ENCODE measurements at places on chromosomes 3 and 15.

DNA sequence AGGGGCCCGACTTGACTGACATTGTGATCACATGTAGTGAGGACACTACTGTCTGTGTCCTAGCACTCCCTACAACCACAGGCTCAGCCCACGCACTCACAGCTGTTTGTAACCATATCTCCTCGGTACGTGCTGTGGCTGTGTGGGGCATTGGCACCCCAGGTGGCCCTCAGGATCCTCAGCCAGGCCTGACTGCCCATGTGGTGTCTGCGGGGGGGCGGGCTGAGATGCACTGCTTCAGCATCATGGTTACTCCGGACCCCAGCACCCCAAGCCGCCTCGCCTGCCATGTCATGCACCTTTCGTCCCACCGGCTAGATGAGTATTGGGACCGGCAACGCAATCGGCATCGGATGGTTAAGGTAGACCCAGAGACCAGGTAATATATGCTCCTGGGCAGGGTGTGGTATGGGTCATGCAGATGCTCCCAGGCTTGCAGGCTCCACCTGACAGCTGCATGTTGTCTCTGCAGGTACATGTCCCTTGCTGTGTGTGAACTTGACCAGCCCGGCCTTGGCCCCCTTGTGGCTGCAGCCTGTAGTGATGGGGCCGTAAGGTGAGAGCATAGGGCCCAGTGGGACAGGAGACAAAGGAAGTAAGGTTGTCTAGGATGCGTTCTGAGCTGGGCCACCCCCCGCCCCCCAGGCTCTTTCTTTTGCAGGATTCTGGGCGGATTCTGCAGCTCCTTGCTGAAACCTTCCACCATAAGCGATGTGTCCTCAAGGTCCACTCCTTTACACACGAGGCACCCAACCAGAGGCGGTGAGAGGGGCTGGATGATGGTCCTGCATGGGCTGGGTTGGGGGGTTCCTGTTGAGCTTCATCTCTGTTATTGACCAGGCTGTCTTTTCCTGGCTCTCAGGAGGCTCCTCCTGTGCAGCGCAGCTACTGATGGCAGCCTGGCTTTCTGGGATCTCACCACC, 4.4 kb downstream of the DALRD3 start:
- no peak for DNase-seq

DNA sequence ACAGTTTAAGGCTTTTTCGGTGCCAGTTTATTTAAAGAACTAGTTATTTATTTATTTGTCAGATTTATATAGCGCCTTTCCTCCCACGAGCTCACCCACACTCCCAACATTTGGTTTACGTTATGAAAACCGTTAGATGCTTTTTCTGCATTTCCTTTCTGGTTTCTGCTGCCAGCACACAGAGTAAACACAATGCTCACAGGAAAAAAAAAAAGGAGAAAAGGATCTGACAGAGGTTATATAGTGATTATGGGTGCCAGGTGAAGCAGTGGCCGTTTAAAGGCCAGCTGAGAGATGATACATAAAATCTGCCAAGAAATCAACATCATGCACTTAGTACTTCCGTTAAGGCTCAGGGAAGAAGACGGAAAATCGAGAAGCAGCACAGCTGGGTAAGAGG, 37.9 kb downstream of the ETV5 start:
- no peak for DNase-seq

DNA sequence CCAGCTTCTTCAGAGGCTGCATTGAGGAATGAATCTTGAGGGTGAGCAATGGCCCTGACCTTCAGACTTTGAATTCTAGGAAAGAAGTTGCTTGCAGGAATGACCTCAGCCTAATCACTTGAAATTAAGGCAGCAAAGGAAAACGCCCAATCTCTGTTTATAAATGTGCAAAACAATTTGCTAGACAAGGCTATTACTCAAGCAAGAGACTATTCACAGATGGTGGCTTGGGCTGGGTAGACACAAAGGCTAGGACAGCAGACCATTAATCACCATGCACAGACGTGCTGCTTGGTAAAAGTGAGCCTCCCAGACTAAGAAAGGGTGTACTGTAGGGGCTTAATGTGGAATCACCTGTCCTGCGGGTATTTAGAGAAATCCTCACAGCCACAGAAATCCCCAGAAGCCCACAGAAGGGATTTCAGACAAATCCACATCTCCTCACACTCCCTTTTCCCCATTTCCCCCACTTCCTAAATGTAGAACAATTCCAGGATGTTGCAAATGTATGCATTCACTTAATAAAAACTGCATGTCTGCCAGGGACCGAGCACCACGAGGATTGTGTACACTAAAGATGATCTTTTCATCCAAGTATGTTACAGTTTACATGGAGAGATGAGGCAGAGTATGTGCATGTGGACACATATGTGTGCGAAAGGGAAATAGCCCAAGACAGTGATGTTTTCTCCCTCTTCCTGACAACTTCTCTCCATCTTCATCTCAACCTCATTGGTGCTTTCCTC, 259.5 kb downstream of the THSD4 start:
- DNase-seq, result no peak

- DNase-seq, result peak; percentile 88
Measured at GRCh38 chr3:185693985-185694653, 108.0 kb downstream of the SENP2 start.

DNA sequence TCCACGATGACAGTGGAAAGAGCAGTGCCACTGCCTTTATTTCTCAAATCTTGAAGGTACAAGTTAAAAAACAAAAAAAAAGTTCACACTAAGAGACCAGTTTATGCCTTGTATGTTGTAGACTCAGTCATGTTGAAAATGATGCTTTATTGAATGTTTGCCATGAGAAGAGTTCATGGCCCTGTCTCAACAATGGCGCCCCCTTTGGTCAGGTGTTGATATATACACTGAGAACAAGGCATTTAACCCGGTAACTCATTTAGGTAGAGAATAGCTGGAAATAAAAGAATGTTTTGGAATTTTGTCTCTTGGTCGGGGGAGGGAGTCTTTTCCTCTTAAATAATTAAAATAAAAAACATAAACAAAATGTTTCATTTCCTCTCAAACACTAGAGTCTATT, 145.6 kb upstream of the SLC2A2 start:
- no peak for DNase-seq

- DNase-seq, result no peak
Measured at GRCh38 chr3:159899166-159899565, 89.5 kb upstream of the IL12A start.

DNA sequence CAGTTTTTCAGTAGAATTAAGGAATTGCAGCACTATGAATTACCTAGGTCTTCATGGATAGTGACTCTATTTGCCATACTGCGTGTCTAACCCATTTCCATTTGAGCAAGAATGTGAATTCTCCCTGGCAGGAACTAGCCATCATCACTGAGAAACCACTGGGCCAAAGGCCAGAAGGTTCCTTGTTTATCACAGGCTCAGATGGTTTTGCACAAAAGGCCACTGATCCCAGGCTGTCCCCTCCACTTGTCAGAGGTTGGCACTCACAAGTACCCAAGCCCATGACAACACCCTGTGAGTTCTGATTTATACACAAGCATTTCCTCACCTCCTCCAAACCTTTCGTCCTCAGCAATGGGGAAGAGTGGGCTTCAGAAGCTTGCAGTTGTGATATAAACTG, 131.8 kb downstream of the FOXB1 start:
- no peak for DNase-seq

DNA sequence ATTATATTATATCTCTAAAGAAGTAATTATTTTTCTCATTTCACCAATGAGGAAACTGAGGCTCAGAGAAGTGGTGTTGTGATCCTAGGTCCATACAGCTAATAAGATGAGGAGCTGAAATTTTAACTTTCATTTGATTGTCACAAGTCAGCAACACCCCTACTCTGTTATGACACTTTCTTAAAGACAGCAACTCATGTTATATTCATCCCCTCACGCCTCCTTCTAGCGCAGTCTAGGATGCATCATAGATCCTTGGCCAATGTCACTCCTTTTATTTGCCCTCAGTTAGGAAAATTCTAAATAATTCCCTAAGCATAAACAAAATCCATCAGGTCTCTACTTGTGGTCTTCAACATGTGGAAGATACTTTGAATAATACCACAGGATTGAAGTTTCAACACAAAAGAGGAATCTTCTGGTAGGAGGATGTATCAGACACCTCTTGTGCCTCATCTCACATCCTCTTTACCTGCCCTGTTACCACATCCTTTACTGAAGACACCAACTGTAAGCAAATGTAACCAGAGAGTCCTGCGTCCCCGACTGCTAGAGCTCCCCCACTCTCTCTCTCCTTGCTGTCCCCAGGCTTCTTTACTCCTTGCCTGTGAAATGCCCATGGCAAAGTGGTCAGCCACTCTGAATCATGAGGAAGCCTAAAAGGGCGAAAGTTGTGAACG, 53.7 kb downstream of the TRIM42 start:
- DNase-seq, result no peak

- no peak for DNase-seq
Measured at GRCh38 chr15:94972314-94972713, 741.0 kb downstream of the MCTP2 start.

DNA sequence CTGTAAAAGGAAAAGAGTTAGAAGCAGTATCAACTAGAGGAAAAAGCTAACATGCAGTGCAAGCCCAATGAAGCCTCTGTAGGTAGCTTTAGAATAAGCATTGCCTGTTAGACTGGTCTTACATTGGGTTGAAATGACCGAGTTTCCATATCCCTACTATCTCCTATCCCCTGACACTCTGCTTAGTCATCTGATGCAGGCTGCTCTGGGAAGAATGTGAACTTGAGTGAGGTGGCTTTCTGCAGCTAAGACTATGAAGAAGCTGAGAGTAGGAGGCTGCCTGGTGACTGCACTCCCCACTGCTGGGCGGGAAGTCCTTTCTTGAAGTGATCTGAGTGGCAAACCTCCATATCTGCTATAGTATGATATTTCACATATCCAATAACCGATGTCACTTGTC, 64.7 kb downstream of the OXSM start:
- peak; percentile 50 for DNase-seq

DNA sequence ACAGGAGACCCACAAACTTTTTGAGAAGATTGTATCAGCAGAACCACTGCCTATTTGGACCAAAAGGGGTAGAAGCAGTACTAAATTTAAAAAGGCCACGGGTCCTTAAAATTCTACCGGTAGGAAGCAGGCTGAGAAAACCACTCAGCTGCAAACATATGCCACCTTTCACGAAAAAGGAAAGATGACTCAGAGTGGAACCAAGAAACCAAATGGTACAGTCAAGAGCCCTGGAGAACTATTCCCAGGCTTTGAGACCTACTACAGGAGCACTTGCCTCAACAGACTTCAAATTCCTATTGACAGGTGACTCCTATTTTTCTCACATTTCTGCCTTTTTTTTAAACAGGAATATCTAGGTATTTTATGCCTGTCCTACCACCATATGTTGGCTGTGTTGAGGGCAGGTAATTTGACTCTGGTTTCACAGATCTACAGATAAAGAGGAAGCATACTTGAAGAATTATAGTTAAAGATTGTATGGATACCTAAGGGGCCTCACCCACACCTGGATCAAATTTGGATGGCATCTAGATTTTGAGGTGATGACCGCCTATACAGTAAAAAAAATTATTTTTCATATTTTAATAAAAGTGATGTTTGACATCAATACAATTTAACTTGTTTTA, 10.1 kb downstream of the GOLIM4 start:
- no peak for DNase-seq
